NCI-H1092 treated with DMSO at 0.1 percent for 48 hours (cell line): ENCODE measurements at places on chromosomes 7 and 10.

- no peak for DNase-seq
Measured at GRCh38 chr10:16789261-16789660, 28.0 kb downstream of the RSU1 start.

DNA sequence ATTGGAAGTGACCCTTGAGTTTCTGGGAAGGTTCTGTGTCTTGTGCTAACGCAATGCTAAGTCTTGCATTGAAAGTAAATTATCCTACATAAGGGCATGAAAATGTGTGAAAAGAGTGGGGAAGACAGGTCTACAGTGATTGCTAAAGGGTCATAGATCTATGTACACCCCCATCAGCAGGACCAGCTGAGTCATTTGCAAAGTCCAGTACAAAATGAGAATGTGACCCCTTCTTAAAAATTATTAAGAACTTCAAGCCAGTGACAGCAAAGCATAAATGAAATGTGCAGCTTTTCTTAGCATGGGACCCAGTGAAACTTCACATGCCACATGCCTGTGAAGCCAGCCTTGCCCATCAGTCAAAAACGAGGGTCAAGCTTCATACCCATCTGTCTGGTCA, 640.7 kb upstream of the MKI67 start:
- no peak for DNase-seq

GRCh38 chr7:157932498-157933218, 595.9 kb downstream of the DNAJB6 start:
- no peak for DNase-seq

DNA sequence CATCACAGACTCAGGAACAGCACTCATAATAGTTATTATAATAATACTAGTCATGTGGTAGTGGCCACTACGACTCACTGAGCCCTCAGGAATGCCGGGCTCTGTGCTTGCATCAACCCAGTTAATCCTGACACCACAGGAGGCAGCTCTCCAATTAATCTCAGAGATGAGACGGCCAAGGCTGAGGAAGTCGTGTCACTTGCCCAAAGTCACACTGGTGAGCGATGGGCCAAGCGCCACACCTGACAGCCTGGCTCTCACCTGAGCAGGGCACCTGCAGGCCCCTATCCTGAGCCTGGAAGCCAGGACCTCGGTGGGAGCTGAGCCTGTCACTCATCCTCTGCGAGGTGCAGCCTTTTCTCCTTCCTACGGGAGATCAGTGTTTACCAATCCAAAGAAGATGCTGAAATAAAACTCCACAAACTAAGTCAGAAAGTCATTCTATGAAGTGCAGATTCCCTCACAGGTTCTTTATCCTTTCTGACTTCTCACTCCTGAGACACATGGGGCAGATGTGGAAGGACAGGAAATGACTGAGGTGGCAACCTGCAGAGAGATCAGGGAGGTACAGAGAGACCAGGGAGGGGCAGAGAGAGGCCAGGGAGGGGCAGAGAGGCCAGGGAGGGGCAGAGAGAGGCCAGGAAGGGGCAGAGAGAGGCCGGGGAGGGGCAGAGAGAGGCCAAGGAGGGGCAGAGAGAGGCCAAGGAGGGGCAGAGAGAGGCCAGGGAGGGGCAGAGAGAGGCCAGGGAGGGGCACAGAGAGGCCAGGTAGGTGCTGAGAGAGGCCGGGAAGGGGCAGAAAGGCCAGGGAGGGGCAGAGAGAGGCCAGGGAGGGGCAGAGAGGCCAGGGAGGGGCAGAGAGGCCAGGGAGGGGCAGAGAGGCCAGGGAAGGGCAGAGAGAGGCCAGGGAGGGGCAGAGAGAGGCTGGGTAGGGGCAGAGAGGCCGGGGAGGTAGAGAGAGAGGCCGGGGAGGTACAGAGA, 38.5 kb downstream of the VIPR2 start:
- DNase-seq = no peak

DNA sequence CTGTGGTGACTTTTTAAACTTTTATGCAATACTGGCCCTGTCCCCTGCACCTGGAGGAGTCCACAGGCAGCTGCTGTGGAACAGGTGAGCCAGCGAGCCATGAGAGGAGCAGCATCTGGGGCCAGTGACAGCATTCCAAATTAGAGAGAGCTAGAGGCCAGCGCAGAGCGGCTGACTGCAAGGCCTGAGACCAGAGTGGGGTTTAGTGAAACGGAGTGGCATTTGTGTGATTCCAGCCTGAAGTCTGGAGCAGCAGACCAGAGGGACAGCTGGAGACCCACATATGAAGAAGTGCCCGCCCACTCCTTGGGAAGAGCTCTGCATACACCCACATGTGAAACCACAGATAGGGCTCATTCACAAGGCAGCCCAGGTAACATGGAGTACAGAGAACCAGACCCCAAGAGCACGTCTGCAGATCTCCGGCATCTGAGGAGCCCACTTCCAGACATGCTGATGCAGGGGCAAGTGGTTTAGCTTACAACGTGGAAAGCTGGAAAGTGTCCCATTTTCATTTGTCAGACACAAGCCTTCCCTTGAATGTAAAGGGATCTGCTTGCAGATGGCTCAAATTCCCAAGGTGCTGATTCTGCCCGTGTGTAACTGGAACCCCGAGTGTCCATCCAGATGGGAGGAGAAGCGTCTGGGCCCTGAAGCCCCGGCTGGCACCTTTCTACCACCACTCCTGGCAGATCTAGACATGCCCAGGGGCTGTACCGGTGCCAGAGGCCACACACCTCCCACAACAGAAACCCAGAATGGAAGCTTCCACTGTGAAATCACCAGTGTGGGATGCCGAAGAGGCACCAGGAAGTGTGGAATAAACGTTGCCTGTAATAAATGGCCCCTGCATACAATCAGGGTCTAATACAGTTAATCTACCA, 256.0 kb upstream of the TCERG1L start:
- DNase-seq = no peak

DNA sequence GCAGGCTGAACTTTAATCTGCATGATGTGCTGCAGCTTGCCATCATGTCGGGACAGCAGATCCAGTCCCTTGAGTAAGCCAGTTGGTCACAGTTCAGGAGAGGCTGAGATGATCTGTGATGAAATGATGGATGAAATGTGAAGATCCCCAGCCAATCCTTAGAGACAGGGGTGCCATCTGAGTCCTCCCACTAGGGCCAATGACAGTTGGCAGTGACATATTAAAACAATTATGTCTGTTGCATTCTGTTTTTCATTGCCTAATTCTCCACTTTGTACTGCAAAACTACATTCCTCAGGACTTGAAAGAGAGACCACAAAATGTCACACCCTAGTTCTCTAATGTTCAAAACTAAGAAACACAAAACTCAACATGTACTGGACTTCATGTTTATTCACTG, 66.3 kb upstream of the CAV2 start:
- DNase-seq = no peak

GRCh38 chr7:98551611-98552273, 65.3 kb upstream of the NPTX2 start:
- DNase-seq = no peak

DNA sequence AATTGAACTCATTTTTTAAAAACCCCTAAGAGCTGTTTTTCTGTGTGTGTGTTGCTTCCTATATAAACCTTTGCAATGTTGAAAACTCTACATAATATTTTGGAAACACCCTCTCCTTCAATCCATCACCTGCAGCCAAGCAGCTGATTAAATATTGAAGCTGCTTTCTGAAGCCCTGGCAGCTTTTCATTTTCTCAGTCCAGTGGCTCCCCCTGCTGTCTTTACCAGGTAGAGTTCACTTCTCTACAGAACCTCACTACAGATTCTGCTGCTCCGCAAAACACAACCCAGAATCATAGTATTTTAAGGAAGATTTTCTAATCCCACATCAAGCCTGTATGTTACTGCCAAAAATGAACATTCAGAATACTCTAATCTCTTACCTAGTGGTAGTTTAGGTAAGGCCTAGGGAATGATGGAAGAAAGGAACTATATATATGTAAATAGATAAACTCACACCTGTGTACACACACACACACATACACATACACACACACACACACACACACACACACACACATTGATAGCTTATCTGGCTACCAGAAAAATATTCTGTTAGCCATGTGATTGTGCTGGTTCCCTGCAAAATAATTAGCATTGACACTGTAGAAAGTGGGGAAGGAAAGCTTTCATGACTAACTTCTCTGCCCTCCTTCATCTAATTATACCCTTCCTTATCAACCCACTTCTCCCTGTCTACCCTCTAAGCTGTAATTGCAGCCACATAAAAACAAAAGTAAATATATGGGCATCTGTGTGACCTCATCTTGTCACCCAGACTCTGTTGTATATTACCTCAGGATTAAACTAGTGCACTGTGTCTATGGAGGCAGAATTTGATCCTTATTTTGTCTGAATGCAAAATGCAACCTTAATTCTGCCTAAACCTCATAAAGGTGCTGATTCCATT, 229.5 kb upstream of the FZD1 start:
- DNase-seq = peak; percentile 95

DNA sequence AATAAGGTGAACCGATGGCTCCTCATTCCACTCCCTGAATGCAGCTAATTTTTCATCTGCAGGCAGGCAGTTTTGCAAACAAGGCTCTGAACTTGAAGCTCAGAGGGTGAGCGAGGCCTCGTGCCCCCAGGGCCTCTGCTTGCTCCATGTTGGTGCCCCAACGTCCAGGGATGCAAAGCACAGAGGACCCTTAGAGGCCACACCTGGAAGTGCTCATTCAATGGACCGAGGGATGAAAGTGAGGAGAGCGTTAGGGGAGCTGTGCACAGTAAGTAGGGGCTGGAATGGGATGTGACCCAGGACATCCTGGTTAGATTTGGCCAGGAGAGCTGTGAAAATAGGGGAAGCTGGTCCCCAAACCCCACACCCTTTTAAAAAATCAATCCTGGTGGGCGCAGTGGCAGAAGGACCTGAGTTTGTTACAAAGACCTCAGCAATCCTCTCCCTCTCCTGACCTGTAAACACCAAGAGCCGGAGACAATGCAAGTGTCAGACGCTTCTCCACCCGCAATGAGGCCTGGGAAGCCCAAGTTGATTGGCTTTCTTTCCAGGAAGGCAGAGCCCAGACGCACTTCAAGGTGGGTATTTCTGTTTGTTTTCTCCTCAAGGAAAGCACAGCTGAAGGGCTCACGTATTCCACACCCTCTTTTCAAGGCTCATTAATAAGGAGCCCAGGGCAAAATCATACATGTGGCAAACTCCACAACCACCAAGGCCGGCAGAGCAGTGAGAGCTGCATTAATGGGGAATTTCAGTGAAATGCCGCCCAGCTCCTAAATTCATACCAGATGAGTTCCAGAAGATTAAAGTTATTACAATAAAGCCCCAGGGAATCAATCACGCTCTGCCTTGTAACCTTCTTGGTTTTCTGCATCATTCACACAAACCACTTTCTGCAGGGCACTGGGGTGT, 14.1 kb upstream of the CXCL12 start:
- no peak for DNase-seq

DNA sequence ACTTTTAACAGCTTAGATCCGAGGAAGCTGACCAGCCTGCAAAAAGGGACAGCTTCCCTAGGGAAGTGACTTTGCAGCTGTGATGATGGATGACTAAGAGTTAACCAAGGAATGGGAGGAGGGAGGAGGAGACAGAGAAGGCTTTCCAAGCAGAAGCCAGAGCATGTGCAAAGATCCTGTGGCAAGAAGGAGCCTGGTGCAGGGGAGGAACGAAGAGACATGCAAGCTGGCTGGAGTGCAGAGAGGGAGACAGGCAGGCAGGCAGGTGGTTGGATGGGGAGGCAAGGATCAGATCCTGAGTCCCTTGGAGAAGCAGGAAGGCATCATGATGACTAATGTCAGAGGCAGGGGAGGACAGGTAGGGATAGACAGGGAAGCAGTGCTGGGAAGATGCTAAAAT, 148.8 kb downstream of the PFKFB3 start:
- DNase-seq = no peak

DNA sequence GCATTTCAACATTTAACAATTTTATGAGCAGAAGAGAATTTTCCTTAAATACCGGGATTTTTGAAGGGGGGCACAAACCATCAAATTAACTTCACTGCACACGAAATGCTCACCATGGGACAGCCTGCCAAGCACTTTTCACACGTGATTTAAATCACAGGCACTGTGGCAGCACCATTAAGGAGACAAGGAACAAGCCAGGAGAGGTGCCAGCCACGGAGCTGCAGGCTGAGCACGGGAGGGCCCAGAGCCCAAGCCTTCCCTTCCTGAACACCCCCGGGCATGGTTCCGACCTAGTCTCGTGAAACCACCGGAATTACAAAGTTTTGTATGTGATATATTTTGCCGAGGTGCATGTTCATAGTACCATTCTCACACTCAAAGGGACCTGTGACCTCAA, 13.4 kb downstream of the PITRM1 start:
- no peak for DNase-seq

DNA sequence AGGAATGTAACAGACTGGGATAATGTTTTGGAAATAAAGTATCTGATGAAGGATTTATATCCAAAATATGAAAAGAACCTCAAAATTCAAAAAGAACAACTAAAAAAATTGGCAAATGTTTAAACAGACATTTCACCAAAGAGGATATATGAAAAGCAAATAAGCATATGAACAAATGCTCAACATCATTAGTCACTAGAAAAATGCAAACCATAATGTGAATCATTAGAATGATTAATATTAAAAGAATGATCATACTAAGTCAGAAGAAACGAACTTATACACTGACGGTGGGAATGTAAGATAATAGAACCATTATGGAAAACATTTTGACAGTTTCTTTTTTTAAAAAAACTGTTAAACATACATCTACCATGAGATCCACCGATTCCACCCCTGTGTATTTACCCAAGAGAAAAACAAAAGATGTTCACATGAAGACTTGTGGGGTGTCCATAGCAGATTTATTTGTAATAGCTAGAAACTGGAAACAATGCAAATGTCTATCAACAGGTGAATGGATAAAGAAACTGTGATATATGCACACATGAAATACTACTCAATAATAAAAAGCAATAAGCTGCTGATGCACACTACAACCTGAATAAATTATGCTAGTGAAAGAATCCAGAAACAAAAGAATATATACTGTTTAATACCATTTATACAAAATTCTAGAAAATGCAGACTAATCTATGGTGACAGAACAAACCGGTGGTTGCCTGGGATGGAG, 35.7 kb downstream of the PRKG1 start:
- DNase-seq = no peak

GRCh38 chr7:23700046-23700445, 10.0 kb upstream of the STK31 start:
- no peak for DNase-seq

DNA sequence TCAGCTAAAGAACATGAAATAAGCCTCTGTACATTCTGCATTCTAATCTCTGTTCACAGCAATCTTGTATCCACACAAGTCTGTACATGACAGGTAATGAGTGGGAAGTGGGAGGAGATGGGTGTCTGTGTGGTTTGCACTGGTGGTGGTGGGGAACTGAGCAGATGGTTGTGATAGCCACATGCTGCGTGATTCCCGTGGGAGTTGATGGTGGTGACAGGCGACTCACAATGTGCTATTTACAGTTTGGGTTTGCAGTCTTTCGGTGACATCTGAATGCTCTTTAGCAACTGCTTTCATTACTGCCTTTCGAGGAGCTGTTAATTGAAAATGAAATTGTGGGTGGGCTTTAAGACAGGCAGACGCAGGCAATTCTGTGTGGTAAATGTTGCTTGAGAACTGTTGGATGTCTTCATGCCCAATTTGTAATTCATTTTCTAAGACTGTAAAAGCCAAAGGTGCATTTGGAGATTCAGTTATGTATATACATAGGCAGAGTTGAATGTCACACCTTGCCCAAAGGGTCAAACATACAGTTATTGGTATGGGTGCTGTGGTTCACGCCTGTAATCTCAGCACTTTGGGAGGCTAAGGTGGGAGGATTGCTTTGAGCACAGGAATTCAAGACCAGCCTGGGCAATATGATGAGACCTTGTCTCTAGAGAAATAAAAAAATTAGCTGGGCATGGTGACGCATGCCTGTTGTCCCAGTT, 308.2 kb downstream of the AUTS2 start:
- DNase-seq = no peak
